ENCODE measurements at places on chromosomes 16 and 17.
A peak's percentile ranks its signal among the peaks of the same experiment; 100 is the strongest.

DNA sequence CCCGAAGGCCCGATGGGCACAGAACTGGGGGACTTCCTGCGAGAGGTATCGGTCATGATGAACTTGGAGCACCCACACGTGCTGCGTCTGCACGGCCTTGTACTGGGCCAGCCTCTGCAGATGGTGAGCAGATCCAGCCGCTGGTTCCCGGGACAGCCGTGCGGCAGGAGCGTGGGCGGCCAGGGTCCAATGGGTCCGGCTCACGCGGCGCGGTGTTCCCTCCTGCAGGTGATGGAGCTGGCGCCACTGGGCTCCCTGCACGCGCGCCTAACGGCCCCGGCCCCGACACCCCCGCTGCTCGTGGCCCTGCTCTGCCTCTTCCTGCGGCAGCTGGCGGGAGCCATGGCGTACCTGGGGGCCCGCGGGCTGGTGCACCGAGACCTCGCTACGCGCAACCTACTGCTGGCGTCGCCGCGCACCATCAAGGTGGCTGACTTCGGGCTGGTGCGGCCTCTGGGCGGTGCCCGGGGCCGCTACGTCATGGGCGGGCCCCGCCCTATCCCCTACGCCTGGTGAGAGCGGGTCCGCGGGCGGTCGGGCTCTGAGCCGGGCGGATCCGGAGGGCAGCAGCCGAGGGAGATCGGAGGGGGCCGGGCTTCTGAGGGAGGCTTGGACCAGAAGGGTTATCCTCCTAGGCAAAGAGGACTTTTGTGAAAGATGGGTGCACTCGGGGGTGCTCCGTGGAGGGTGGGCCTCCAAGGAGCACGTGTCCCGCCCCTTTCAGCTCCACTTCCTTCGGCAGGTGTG is 3.0 kb downstream of the TNK1 start:
- DNase-seq: no peak

GRCh38 chr16:69157196-69157595 is 24.7 kb downstream of the UTP4 start:
- DNase-seq: no peak

DNA sequence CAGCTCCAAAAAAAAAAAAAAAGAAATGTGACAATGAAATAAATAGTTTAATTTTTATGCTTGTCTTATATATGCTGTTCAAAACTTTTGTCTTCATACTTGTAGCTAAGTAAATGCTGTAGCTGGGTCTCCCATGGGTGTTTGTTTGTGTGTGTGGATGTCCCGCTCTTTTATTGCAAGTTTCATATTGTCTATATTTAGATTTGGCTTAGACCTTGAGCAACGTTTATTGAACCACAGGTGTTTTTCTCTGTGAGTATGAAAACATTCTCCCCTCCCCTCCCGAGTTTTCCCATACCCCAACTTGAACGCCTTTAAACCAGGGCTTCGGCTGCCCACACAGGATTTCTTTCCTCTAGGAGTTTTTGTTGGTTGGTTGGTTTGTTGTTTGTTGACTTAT is 45.2 kb downstream of the MFSD11 start:
- DNase-seq: no peak

- DNase-seq: no peak
Measured at GRCh38 chr16:162271-162991, 3.3 kb upstream of the HBM start.

DNA sequence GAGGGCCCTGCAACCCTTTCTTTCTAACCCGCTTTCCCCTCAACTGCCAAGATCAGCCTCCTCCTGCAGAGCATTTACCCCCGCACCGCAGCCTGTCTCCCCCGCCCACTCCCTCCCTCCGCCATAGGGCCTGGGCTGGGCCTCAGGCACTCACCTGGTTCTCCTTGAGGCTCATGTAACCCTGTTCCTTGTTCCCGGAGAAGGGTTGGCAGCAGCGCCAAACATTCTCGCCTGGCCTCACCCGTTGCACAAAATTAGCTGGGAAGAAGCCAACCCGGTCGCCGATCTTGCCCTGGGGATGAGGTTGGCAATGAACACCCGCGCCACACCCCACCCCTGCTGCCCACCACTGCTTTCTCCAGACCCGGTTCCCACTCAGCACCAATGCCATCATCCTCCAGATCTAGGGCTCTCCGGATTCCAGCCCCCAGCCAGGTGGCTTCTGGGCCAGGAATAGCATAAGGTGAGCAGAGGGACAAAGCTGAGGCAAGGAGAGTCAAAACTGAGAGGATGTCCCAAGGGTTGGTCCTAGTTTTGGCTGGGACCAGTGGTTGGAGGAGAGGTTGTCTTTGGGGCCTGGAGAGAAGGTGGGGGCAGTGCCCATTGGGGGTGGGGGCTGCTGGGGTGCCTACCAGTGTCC is 12.8 kb downstream of the STAC2 start:
- no peak for DNase-seq

GRCh38 chr16:2280981-2281542 is 13.1 kb upstream of the RNPS1 start:
- DNase-seq: no peak

DNA sequence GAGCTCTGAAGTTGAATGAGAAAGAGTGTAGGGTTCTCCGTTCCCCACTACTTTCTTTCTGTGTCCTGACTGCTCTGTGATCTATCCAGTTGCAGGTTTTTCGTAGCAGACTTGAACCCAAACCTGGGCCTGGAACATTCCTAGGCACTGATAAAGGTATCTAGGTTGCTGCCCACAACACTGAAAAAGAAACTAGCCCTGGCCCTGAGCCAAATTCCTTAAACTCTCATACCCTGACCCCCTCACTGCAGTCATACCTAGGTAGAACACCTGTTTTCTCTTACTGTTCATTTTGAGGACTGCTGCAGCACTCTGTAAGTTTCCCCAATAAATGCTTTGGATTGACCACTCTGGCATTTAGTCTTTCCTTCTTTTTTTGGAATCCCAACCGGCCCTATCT is 5.4 kb downstream of the HYDIN start:
- no peak for DNase-seq

DNA sequence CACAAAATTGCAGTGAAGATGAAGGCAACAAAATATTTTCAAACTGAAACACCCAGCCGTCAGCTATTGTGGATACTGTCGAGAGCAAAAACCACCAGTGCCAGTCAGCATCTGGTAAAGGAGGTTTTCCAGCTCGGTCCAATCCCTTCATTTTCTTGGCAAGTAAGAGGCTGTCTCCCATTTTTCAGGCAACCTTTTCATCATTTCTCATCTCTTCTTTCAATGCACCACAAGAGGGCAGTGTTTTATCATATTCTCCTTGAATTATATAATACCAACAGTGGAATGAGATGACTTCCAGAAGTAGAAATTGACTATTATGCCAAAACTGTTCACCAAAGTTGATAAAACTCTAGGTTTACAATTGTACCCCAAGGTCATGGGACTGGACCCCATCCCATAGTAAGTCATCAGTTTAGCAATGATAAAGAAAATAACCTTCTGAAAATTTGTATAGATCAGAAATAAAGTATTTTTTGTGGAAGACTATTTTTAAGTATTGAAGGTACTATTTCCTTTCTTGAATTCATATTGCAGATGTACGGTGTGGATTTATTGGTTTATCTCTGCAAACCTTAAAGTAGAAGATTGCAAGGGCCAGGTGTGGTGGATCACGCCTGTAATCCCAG is 16.8 kb downstream of the NQO1 start:
- DNase-seq: peak; percentile 60

DNA sequence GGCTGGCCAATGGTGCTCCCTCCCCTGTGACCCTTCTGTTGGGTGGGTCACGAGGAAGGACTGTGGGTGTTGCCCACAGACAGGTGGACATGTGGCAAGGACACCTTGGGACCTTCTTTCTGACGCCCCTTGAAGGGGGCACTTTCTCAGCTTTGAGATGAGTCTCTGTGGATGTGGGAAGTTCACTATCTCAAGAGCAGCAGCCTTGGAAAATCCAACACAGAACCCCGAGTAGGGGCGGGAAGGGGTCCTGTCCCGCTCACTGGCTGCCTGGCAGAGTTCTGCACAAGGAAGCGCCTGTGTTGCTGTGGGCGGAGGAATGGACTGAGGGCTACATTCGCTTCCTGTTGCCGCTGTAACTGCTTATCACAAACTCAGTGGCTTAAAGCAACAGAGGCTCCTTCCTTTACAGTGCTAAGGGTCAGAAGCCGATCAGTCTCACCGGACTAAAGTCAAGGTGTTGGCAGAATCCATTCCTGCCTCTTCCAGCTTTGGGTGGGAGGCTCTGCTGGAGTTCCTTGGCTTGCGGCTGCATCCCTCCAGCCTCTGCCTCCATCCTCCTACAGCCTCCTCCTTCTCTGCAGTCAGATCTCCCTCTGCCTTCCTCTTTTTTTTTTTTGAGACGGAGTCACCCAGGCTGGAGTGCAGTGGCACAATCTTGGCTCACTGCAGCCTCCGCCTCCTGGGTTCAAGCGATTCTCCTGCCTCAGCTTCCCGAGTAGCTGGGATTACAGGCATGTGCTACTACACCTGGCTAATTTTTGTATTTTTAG is 305.2 kb downstream of the SEC14L1 start:
- no peak for DNase-seq

- DNase-seq: no peak
Measured at GRCh38 chr16:24049113-24049512, 207.0 kb upstream of the CACNG3 start.

Measured in NCI-H2081 (cell line).